Activated CD4-positive, alpha-beta T cell treated with anti-CD3 and anti-CD28 coated beads, Interleukin-2, amount 10 ng/mL, durations not matched to agents 24 days and 14 days (primary cell): ENCODE measurements at places on chromosomes 11 and 22. TPM values are rescaled to one million over a fixed set of nuclear protein-coding genes. Genes with fewer than 3 reads are reported as not detected.

DNA sequence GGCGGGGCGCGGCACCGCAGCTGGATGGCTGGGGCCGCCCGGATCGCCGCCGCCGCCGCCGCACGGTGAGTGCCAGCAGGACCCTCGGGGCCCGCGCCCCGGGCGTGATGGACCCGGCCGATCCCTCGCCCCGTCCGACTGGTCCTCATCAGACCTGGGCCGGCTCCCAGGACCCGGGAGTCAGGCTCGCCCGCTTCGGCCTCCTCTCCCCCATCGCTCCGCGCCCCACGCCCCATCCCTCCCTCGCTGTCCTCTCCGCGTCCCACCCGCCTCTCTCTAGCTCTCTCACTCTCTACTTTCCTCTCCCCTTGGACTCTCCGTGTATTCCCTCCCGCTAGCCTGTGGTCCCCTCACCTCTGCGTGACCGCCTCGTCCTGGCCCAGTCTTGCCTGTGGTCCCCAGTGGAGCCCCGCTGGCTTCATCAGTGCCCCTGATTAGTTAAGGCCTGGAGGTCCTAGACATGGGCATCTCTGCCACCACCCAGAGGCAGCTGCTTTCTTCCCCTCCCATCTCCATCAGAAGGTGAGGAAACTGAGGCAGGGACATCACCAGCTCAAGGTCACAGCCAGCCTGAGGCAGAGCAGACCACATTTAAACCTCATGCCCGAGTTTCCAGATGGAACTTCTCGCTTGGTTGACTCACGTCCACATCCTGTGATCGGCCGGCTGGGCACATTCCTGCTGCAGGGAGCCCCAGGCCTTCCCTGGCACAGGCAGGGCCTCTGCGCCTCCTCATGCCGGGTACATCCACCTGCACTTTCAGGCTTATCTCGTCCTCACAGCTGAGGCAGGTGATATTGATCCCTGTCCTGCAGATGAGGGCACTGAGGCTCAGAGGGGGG lies 429 bp downstream of the SLC39A13 start:
- H3K4me1 ChIP-seq: peaks cover 19% of the 10 kb centered on the region

DNA sequence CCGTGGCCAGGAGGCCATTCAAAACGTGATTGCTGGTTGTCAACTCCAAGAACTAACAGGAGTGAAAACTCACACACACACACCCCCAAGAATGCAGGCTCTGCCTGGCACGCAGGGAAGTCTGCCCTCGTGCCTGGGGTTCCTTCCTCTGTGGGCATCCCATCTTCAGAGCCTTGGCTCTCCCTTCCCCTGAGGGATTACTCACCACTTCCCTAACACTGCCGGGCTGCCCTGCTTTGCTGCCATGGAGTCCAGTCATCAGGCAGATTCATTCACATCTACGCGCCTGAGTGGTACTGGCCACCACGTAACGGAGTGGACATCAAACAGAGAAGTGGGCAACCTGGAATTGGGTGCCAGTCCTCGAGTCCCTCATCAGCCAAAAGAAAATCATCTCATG lies 120.7 kb upstream of the TMEM45B start:
- no peaks in the 10 kb centered on the region for H3K36me3 ChIP-seq
- no peak for DNase-seq
- H3K4me1 ChIP-seq: peaks cover 6% of the 10 kb centered on the region
- peaks cover 3% of the 10 kb centered on the region for H3K27me3 ChIP-seq

DNA sequence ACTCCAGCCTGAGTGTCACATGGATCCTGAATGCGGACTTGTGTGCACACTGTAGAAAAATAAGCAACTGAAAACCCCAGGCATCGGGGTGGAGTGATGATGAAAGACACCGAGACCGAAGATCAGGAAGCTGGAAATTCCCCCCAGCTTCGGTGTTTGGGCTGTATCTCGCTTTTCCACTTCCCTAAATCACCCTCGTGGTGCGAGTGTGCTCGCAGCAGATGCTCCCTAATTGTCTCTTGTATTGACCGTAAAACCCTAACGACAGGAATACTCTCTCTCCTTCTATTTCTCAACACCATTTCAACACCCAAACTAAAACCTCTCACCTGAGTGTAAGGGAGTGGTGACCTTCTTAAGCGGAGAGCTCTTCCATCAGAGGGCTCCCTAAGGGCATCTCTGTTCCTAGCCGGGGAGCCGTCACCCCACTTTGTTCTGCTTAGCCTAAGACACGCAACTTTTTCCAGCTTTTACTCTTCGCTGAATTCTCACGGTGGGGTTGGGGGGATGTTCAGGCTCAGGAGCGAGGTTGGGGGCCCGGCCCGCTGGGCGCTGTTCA lies 635 bp upstream of the GRK3 start:
- H3K4me3 ChIP-seq: peak overlapping the region; percentile 92
- H3K36me3 ChIP-seq: peaks cover 2% of the 10 kb centered on the region
- DNase-seq: peak; percentile 74
- peaks cover 56% of the 10 kb centered on the region for H3K4me1 ChIP-seq

Gene OR8G5
- total RNA-seq: not detected in 2 replicates
